ENCODE measurements at places on chromosomes 2 and 18.
A peak's percentile ranks its signal among the peaks of the same experiment; 100 is the strongest.

DNA sequence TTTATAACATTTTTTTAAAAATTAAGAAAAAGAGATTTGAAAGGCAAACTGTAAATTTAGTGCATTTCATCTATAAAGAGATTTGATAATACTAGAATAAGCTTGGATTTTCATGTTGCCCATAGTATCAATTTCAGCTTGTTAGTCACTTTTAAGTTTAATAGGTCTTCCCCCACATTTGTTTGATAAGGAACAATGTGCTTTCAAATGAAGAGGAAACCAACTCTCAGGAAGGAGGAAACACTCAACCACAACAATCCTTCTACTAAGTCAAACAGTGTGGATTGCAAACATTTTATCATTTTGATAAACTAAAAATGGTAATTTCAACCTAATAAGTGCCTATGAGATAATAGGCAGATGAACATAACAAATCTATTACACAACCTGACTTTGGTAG lies 397.1 kb upstream of the CDH20 start:
- DNase-seq, result no peak

DNA sequence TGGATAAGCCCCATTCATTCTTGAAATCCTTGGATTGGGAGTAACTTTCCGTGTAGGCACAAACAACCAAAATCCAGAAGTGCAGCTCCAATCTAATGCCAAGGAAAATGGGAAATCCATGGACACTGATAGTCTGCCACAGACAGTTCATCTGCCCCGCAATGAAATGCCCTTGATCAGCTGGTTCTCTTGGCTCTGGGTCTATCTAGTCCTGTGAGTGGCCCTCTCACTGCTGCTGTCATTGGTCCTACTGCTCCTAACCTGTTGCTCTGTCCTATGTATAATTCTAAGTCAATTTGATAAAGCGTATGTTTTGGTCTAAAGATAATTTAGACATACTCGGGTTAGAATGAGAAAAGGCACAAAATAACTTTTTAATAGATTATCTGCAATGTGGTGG lies 13.7 kb upstream of the TMEM182 start:
- no peak for DNase-seq

- DNase-seq, result no peak
These were observed 79.6 kb downstream of the SPTBN1 start for GRCh38 chr2:54535599-54536195.

- no peak for DNase-seq
These were observed 255.3 kb downstream of the NR4A2 start for GRCh38 chr2:156077041-156077742.

DNA sequence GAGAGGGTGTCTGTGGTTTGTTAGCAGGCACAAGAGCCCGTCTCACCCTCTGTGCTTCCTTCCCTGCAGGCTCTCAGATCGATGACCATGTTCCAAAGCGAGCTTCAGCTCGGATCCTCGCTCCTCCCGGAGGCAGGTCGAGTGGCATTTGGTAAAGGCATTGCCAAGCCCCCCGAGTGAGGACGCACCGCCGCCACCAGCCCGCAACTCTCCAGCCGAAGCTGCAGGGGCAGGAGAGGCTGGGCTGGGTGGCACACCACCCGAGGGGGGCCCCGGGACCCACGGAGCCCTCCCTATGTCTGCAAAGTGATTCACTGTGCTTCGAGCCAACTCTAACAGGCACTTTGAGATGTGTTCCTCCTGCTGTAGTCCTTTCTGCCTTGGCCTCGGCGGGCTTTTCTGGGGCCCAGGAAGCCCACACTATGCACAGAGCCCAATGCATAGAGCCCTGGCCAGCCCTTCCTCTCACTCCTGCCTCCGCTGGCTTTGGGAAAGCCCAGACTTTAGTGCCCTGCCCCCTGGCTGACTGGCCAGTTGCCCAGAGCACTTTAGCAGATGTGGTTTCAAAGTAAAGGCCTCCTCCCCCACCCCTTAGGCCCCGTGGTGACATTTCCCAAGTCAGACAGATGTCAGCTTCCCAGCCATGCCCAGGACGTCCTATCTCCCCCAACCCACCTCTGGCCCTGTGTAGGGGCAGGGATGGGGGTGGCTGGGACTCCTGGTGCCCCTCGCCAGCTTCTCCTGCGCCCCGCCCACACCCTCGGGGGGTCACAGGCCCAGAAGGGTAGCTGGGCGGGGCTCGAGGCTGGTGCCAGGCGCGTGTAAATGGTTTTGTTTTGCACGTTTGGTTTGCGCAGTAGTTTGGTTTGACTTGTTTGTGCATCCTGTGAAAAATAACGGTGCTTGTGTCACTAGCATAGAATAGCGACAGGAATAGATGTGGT lies 23.3 kb upstream of the MAPRE3 start:
- DNase-seq, result peak; percentile 20

DNA sequence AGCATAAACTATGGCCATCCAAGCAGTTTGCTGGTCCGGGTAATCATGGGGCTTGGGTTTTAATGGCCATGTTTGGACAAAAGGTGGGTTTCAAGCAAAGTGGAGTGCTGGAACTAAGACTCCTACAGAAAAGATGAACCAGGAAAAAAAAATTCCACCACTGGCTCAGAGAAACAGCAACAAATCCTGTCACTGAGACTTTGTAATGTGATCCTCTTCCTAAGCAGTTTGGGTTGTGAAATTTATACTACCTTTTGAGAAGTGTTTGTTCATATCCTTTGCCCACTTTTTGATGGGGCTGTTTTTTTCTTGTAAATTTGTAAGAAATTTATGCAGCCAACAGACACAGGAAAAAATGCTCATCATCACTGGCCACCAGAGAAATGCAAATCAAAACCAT lies 40.2 kb downstream of the MRPL33 start:
- DNase-seq, result no peak

DNA sequence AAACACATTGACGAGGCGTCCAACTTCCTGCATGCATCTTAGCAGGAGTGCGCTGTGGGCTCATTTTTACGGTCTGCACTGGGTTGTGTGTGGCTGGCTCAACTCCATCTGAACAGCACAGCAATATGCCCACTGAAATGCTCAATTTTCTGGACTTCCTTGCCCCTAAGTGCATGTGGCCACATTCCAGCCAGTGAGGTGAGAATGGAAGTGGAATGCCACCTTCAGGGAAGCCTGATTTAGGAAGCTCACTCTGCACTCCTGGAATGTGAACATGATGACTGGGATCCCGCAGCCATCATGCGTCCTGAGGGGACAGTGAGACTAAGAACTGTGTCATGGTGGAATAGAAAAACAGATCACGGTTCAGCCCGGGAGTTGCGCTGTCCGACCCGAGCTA lies 76.2 kb downstream of the PSMG2 start:
- DNase-seq, result no peak

GRCh38 chr18:76401498-76401897 lies 93.5 kb downstream of the ZNF516 start:
- DNase-seq, result no peak

- DNase-seq, result no peak
These were observed 1236.0 kb upstream of the CELF4 start for GRCh38 chr18:38801640-38802039.

GRCh38 chr2:176094349-176094748 lies 1.8 kb downstream of the HOXD13 start:
- DNase-seq, result no peak

GRCh38 chr2:61534926-61535325 lies 3.2 kb downstream of the XPO1 start:
- DNase-seq, result no peak

DNA sequence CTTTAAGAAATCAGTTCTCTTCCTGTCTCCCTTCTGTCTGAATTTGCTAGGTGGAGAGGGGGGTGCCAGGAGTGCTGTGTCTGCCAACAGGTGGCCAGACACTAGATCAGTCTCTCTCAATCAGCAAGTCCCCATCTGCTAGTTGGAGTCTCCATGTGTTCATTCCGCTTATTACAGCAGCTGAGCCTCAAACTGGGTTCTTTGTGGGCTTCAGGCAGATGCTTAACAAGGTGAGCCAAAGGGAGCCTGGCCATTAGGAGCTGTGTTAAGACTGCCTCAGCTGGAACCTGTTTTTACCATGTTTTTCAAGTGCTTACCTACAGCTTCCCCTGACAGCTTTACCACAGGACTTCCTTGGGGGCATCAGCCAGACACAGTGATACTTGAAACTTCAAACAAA lies 401.9 kb downstream of the LRP1B start:
- DNase-seq, result no peak

GRCh38 chr2:52181080-52181479 lies 1149.1 kb upstream of the NRXN1 start:
- no peak for DNase-seq

- no peak for DNase-seq
These were observed 66.9 kb upstream of the SMAD2 start for GRCh38 chr18:47997338-47997780.

Data from substantia nigra (tissue), 51 donors.